ENCODE measurements at places on chromosomes 13 and 19.

DNA sequence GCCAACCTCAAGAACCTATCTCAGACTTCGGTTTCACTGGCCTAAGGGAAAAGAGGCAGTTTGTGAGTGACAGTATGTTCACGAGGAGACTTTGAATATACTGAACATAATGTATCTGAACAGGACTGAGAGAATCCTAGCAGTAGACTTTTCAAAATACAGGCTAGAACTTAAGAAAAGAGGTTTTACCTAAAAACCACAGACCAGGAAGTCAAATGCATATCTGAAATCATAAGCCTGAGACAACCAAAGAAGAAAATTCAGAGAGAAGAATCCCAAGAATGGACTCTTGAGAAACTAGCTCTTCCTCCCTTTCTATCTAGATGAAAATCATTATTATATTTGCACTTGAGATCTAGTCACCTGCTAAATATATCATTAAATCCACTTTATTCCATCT, 17.6 kb downstream of the MYCBP2 start:
- no peak for DNase-seq

DNA sequence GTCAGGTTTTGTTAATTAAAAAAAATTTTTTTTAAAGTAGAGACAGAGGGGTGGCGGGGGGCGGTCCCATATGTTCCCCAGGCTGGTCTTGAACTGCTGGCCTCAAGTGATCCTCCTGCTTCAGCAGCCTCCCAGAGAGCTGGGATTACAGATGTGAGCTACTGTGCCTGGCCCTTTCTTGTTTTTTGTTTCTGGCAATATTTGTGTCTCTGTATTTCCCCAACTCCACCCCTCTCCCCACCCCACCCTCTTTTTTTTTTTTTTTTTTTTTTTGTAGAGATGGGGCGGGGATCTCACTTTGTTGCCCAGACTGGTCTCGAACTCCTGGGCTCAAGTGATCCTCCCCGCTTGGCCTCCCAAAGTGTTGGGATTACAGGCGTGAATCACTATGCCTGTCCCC, 600 bp upstream of the CAPN12 start:
- no peak for DNase-seq

- DNase-seq, result no peak
These were observed 42.9 kb downstream of the LPAR6 start for GRCh38 chr13:48369988-48370387.

- DNase-seq, result no peak
These were observed 185.9 kb downstream of the LHFPL6 start for GRCh38 chr13:39417131-39417530.

DNA sequence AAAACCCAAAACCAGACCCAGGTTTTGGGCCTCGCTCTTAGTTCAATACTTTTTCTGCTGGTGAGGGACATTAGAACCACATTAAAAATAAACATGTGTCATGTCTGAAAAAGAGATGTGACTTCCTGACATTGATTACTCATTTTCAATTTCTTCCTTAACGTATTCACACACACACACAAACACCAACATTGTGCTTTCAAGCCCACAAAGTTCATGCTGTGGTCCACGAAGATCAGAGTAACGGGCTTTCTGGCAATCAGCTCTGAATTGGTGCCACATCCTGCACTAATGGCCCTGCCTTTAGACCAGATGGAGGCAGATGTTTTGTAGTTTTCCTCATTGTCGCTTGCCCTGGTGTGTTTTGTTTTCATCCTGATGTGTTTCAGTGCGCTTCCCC, 47.9 kb upstream of the POMP start:
- no peak for DNase-seq

DNA sequence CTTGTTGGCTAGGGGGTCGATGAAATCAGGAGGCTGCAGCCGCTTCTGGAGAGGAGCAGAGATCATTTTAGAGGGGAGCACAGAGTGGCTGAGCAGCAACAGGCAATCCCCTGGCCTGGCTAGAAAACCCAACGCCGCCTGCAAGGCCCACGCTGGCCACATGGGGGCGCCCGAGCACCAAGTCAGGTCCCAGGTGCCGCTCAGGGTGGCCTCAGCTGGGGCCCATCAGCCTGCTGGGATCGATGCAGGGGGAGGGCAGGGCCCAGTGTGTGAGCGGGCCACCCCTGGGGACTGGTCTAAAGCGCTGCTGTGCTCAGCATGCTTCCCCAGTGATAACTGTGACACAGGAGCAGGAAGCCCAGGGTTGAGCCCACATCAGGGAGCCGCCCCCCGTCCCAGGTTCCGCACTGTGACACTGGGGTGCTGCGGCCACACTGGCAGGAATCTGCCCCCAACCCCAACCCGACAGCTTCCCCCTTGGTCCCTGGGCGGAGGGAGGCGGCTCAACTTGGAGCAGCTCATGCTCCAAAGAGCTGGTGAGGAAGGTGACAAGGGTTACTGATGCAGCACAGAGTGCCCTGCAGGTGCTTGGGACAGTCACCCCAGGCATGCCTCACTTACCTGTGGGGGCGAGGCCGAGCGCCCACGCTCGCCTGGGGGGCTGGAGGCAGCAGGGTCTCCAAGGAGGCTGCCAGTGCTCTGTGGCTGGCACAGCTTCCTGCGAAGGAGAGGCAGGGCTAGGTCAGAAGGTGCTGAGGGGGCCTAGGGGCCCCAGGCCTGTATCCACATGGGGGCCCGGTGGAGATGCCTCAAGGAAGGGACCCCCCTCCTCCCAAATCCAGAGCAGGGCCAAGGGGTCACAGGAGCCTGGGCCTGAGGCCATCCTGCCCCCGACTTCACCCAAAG, 13.3 kb upstream of the ISYNA1 start:
- peak; percentile 91 for DNase-seq

- DNase-seq, result peak; percentile 81
These were observed 54.4 kb downstream of the COL4A2 start for GRCh38 chr13:110361365-110361911.

- DNase-seq, result no peak
These were observed 50.2 kb downstream of the FLT3 start for GRCh38 chr13:28049880-28050875.

- no peak for DNase-seq
These were observed 107.8 kb downstream of the FOXO1 start for GRCh38 chr13:40558656-40559055.

DNA sequence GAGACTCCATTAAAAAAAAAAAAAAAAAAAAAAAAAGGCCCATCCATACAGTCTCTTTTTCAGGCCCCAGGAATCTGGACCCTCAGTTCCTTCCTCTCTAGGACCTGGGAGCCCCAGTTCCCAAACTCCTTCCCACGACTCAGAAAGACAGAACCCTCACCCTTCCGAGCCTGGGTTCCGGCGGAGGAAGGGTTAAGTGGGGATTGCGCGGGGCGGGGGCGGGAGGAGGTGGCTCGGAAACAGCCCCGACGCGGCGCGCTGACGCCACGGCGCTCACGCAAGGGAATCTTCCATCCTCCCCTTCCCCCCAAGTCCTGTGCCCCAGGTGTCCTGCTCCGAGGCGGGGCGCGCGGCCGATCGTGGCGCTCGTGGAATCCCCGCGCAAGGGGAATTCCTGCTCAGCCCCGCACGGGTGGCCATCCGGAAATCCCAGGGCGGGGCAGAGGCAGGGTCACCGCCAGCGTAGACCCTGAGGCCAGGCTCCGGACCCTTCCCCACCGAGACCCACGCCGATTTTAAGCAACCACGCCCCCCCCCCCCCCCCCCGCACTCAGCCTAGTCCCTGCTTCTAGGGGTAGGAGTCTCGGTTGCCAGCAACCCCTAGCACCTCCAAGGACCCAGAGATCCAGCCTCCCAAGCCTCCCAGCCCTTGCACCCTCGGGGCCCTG, 659 bp downstream of the NFKBID start:
- peak; percentile 95 for DNase-seq

DNA sequence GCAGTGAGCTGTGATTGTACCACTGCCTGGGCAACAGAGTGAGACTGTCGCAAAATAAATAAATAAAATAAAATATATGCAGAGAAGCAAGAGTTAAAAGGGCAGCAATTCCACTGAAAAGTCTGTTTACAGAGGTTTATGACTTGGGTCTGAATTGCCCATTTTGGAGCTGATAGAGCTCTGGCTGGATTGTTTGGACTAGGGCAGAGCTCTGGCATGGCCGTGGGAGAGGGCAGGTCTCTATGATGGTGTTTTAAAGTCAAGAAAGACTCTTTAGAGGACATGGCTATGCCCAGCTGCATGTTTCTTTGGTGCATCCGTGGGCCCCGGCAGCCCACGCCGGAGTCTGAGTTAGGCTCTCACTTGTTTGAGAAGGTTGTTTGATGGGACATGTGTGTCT, 64.6 kb upstream of the C1QTNF9 start:
- DNase-seq, result no peak

DNA sequence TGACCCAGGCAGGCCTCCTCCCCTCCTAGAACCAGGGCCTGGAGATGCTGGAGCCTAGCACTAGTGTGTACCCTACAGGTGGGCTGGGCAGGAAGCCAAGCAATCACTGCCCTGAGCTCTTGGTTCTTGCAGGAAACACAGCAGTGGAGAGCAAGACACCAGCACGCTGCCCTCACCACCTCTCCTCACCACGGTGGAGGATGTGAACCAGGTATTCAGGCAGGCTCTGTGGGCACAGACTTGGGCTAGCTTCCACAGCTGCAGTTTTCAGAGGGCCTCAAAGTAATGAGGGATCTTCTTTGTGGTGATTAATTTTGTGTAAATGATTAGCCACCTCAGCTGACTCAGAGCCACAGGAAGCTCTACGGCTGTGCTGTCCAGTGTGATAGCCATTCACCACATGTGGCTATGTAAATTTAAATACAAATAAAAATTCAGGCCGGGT, 13.6 kb upstream of the GPI start:
- DNase-seq, result no peak
